ENCODE measurements at places on chromosomes 1 and 21. TPM values are rescaled to one million over a fixed set of nuclear protein-coding genes. Genes with fewer than 3 reads are reported as not detected.

The TSACC gene
- not detected for total RNA-seq

The KIAA1614 gene
- 8.4 TPM for total RNA-seq

The RAB3B gene
- 8.2 TPM for total RNA-seq

The BMP8B gene
- total RNA-seq: not detected

The SF3B4 gene
- 71.9 TPM for total RNA-seq

DNA sequence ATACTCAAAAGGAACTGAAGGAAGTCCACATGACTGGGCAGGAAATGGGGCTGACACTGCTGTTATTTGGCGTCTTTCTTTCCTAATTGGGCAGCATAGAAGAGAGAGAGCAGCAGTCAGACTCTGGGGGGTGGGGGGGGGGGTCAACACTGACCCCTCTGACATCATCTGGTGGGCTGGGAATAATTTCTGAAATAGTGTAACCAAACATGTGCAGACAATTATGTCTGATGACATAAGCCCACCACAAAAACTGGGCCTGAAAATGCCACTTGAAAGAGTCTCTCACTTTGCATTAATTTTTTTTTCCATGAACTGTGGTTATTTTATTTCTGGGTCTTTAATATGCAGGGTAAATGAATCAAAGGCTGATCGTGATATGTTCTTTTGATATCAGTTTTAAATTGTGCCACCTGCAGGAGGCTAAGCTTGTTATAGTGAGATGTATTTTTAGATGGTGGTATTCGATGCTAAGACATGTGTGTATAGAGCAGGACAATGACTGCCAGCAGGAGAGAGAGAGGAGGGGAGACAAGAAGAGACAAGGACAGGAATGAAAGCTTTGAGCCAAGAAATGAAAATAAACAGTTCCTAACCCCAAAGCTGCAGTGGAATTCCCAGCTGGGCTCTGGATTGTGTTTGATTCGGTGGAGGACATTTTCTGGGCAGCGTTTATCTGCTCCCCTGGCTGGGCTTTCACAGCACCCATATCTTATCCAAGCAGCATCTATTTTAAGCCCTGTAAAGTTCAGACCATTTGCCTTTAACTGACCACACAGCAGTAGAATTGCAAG lies 264.7 kb downstream of the PBX1 start:
- H3K4me1 ChIP-seq: peaks cover 14% of the 10 kb centered on the region
- no peaks in the 10 kb centered on the region for H3K27me3 ChIP-seq
- DNase-seq: no peak
- H3K27ac ChIP-seq: peak overlapping the region; percentile 10
- H3K4me3 ChIP-seq: no peak overlapping the region
- peaks cover 11% of the 10 kb centered on the region for H3K36me3 ChIP-seq

GRCh38 chr1:206461602-206462455 lies 8.4 kb upstream of the IKBKE start:
- H3K4me3 ChIP-seq: no peak overlapping the region
- peaks cover 12% of the 10 kb centered on the region for H3K4me1 ChIP-seq
- no peak overlapping the region for H3K27ac ChIP-seq

DNA sequence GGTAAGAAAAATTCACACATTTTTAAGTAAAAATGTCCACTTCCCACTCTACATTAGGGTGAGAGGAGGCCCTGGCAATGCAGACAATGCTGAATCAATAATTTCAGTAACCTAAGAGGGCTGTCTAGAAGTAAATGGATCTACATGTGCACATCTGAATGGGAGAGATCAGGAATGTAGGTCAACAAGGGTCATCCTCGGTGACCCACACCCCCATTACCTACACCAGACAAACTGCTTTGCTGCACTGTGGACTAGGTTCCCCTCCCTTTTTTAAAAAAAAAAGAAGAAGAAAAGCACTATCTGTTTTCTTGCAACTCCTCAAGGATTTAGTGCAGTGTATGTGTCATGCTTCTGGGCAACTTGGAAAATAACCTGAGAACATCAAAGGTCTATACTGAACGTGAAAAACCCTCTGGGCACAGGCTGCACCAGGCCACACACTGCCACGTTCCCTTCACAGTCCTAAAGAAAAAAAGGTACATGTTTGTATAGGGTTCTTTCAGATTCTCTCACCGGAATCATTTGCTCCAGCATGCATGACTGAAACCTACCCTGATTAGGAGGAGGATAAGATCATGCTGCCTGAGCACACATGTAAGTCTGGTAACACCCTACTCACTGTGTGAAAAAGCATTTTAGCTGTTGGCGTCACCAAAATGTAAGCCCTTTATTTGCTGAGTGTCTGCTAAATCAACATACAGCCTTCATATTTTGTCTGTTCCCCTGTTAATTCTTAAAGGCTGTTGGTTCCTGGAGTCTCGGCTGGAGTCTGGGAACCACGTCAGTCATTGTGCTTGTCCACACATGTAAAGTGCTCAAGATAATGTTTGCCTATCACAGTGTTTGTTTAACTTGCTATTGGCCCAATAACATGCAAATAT lies 341.0 kb downstream of the SMYD3 start:
- H3K36me3 ChIP-seq: no peaks in the 10 kb centered on the region
- no peaks in the 10 kb centered on the region for H3K4me1 ChIP-seq
- no peaks in the 10 kb centered on the region for H3K27me3 ChIP-seq

- H3K4me3 ChIP-seq: no peak overlapping the region
- peaks cover 13% of the 10 kb centered on the region for H3K27me3 ChIP-seq
- H3K4me1 ChIP-seq: peaks cover 4% of the 10 kb centered on the region
These were observed 11.7 kb upstream of the CD55 start for GRCh38 chr1:207309745-207310273.

DNA sequence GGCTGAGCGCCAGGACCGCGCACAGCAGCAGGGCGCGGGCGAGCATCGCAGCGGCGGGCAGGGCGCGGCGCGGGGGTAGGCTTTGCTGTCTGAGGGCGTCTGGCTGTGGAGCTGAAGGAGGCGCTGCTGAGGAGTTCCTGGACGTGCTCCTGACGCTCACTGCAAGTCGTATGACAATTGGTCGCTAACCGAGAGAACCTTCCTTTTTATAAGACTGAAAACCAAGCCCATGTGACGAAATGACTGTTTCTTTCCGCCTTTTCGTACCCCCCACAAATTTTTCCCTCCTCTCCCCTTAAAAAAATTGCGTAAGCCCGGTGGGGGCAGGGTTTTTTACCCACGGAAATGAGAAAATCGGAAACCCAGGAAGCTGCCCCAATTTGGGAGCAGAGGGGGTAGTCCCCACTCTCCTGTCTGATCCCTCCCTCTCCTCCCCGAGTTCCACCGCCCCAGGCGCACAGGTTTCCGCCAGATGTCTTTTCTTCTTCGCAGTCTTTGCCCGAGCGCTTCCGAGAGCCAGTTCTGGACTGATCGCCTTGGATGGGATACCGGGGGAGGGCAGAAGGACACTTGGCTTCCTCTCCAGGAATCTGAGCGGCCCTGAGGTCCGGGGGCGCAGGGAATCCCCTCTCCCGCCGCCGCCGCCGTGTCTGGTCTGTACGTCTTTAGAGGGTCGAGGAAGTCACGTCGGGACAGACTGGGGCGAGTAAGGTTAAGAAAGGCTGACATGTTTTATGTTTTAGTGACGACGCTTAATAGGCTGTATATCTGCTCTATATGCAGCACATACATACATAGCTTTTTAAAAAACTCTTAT lies at the start of gene PTGS2:
Gene PTGS2, minus strand, starts transcription at position 179 of the 817 bp plus-strand sequence. Its CDS starts 133 bp downstream, at position 46.
- peaks cover 3% of the 10 kb centered on the region for H3K36me3 ChIP-seq
- H3K27me3 ChIP-seq: no peaks in the 10 kb centered on the region
- peaks cover 22% of the 10 kb centered on the region for H3K4me1 ChIP-seq
- peak; percentile 93 for DNase-seq
- peak within 1 kb of the TSS; percentile 99 for H3K27ac ChIP-seq
- H3K4me3 ChIP-seq: peak within 1 kb of the TSS; percentile 98

DNA sequence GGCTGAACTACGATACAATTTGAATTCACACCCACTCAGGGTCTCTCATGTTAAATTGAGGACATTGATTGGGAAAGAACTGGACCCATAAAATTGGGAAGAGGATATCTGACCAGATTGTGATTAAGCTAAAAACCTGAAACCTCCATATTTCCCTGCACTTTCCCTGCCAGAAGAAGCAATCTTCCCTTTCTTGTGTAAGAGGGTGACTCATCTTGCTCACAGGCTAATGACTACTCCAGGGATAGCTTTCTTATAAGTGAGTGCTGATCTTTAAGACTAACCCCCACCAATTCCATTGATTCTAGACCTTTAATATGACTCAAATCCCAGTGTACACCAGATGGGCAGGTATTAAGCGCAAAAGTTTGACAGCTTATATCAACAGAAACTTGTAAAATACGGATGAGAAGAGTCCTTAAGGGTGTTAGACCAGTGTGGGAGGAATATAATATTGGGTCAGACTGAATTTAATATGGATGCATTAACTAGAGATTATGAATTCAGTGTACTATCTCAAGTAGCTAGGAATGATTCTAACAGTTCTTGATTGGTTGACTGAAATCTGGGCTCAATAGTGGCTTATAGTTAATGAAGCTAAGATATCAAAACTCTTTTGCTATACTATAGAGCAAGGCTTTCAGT lies 12.1 kb upstream of the SGIP1 start:
- no peak overlapping the region for H3K4me3 ChIP-seq
- no peaks in the 10 kb centered on the region for H3K27me3 ChIP-seq
- no peak for DNase-seq
- H3K4me1 ChIP-seq: peaks cover 17% of the 10 kb centered on the region
- H3K36me3 ChIP-seq: no peaks in the 10 kb centered on the region
- no peak overlapping the region for H3K27ac ChIP-seq

DNA sequence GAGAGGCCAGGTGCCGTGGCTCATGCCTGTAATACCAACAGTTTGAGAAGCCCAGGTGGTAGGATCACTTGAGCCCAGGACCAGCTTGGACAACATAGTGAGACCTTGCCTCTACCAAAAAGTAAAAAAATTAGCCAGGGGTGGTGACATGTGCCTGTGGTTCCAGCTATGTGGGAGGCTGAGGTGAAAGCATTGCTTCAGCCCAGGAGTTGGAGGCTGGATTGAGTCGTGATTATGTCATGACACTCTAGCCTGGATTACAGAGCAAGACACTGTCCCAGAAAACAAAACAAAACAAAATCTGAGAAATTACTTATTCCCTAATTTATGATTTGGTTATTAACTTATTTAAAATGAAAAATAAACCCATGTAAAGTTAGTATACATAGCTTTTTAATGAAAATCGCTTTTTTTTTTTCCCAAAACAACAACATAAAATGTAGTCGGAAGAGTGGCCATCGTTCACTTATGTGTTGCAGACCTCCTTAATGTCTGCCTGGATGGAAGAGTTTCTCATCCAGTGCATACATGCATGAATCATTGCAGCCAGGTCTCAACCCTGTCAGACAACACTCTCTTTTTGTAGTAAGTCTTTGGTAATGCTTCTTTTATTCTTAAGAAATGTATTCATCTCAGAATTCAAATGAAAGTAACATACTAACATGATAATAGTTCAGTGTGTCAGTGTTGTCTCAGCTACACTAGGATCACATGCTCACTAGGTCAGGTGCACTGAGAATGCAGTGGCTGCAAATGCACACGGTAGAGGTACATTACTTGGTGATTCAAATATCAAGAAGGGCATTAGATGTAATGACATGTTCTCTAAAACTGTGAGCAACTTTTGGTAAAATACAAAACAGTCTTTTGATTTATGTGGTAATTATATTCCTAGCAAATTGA lies 28.0 kb downstream of the ITSN1 start:
- no peaks in the 10 kb centered on the region for H3K27me3 ChIP-seq
- H3K4me1 ChIP-seq: peaks cover 22% of the 10 kb centered on the region
- H3K4me3 ChIP-seq: no peak overlapping the region
- no peak for DNase-seq
- H3K36me3 ChIP-seq: peaks cover 3% of the 10 kb centered on the region

GRCh38 chr1:82398357-82398756 lies 597.6 kb downstream of the ADGRL2 start:
- no peak for DNase-seq
- no peaks in the 10 kb centered on the region for H3K36me3 ChIP-seq
- no peak overlapping the region for H3K27ac ChIP-seq
- no peak overlapping the region for H3K4me3 ChIP-seq

DNA sequence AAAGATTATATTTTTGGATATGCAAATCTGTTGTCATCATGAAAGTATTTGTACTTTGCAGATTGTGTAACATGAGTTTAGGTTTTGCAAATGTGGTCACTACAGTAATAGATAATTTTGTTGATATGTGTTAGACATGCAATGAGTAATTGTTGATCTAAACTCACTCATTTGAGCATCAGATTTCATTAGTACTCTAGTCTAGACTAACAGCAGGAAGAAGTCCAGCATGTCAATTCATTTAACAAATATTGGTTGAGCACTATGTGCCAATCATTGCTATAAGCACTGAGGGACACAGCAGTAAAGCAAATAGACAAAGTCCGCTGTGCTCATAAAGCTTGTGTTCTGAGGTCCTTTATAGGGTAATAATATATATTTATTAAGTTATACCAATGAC lies 350.0 kb downstream of the USP25 start:
- H3K4me3 ChIP-seq: no peak overlapping the region
- no peak for DNase-seq
- H3K36me3 ChIP-seq: peaks cover 2% of the 10 kb centered on the region
- no peaks in the 10 kb centered on the region for H3K27me3 ChIP-seq
- H3K4me1 ChIP-seq: peaks cover 21% of the 10 kb centered on the region
- H3K27ac ChIP-seq: no peak overlapping the region

GRCh38 chr1:109985247-109986053 lies 885 bp downstream of the AHCYL1 start:
- no peaks in the 10 kb centered on the region for H3K27me3 ChIP-seq
- H3K4me3 ChIP-seq: peak overlapping the region; percentile 96
- peaks cover 71% of the 10 kb centered on the region for H3K4me1 ChIP-seq
- peak overlapping the region; percentile 100 for H3K27ac ChIP-seq

DNA sequence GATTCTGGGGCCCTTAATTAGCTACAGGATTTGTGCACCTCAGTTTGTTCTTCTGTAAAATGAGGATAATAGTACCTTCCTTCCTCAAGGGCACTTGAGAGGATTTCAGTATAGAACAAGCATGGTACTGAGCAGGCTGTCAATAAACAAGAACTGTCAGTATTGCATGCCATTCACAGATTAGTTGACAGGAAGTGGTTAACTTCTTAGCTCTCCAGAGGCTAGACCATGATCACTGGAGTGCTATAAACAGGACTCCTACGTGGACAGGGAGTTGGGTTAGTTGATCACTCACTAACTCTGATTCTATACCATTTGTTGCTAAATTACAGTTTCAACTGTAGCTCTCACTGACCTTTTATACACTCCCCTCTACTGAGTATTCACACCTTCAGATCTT lies 126.2 kb upstream of the DAB1 start:
- DNase-seq: no peak
- H3K36me3 ChIP-seq: no peaks in the 10 kb centered on the region
- peaks cover 17% of the 10 kb centered on the region for H3K27me3 ChIP-seq
- H3K27ac ChIP-seq: no peak overlapping the region
- H3K4me1 ChIP-seq: no peaks in the 10 kb centered on the region
- no peak overlapping the region for H3K4me3 ChIP-seq

DNA sequence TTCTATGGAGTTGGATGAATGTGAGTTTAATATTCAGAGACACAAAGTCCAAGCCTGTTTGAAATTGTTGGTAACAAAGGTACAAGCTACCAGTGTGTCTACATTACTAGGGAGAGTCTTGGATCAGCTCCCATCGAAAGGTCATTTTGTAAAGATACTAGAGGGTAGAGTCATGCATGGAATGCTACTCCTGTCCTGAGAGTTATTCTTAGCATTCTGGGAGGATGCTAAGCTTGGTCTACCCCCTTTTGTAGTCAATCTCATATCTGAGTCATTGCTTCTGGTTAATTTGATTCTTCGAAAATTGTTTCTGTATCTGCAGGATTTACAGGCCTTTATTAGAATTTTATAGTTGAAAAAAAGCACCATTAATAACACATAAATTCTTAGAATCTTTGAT lies 240.2 kb downstream of the ST6GALNAC3 start:
- no peaks in the 10 kb centered on the region for H3K27me3 ChIP-seq
- no peak for DNase-seq
- no peak overlapping the region for H3K4me3 ChIP-seq
- no peaks in the 10 kb centered on the region for H3K4me1 ChIP-seq

Measured in osteocyte (in vitro differentiated cells).